ENCODE measurements at places on chromosomes 3 and 15. TPM values are rescaled to one million over a fixed set of nuclear protein-coding genes. Genes with fewer than 3 reads are reported as not detected.

The ACSBG1 gene
- polyA plus RNA-seq, result 0.04 TPM

The FILIP1L gene
- 19.0 TPM for polyA plus RNA-seq

The MOBP gene
- not detected for polyA plus RNA-seq

DNA sequence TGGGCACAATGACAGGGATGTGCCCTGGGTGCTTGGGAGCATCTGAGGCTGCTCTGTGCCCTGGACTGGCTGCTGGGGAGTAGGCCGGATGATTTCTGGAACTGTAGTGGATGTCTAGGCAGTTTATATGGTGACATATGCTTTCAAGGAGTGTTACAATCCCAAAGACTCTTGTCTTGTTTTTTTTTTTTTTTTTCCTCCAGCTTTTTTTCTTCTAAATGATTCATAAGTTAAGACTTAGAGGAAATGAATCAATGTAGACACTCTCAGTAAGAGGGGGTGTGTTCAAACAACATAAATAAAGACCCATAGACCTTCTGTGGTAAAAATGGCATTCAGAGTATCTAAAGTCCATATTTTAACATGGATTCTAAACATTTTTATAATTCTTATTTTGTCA lies 706.1 kb upstream of the GOLIM4 start:
- H3K4me3 ChIP-seq, result no peak overlapping the region
- DNase-seq, result no peak
- H3K4me1 ChIP-seq, result no peaks in the 10 kb centered on the region
- no peaks in the 10 kb centered on the region for H3K36me3 ChIP-seq
- H3K27me3 ChIP-seq, result peaks cover 3% of the 10 kb centered on the region

- no peaks in the 10 kb centered on the region for H3K36me3 ChIP-seq
- no peaks in the 10 kb centered on the region for H3K27me3 ChIP-seq
- no peaks in the 10 kb centered on the region for H3K4me1 ChIP-seq
- no peak overlapping the region for H3K27ac ChIP-seq
- no peak for DNase-seq
Observed at GRCh38 chr15:41020829-41021228, 67.6 kb downstream of the CHAC1 start.

- H3K4me3 ChIP-seq, result no peak overlapping the region
- no peaks in the 10 kb centered on the region for H3K27me3 ChIP-seq
- DNase-seq, result no peak
- H3K27ac ChIP-seq, result no peak overlapping the region
- no peaks in the 10 kb centered on the region for H3K36me3 ChIP-seq
Observed at GRCh38 chr3:55332176-55332575, 154.9 kb downstream of the WNT5A start.

- no peaks in the 10 kb centered on the region for H3K36me3 ChIP-seq
- DNase-seq, result peak; percentile 37
- peak overlapping the region; percentile 61 for H3K27ac ChIP-seq
- peaks cover 18% of the 10 kb centered on the region for H3K4me1 ChIP-seq
- H3K27me3 ChIP-seq, result no peaks in the 10 kb centered on the region
Observed at GRCh38 chr3:150736903-150737832, 25.8 kb downstream of the SIAH2 start.

DNA sequence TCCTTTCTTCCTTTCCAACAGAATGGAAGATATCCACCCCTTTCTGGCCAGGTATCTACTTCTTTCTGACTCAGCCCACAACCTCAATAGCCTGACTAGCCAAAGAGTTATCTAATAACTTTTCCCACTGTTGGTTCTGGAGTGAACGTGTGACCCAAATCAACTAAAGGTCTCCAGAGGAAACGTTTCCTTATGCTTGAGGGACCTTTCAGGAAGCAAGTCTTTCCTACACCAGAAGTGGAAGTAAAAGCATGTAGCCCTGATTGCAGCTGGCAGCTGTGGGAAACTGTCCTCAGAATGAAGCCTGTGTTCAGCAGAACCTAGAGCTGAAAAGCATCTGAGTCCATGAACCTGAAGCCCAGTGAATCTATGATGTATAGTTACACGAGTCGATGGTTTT lies 34.7 kb upstream of the PHLDB2 start:
- no peak for DNase-seq
- H3K4me3 ChIP-seq, result no peak overlapping the region
- no peaks in the 10 kb centered on the region for H3K36me3 ChIP-seq
- no peaks in the 10 kb centered on the region for H3K27me3 ChIP-seq
- H3K27ac ChIP-seq, result no peak overlapping the region

- no peak overlapping the region for H3K4me3 ChIP-seq
- H3K36me3 ChIP-seq, result no peaks in the 10 kb centered on the region
- no peak for DNase-seq
- H3K27me3 ChIP-seq, result no peaks in the 10 kb centered on the region
Observed at GRCh38 chr3:55828712-55829111, 341.6 kb upstream of the WNT5A start.

GRCh38 chr3:82143661-82144412 lies 382.4 kb upstream of the GBE1 start:
- H3K27ac ChIP-seq, result no peak overlapping the region
- no peaks in the 10 kb centered on the region for H3K36me3 ChIP-seq
- H3K27me3 ChIP-seq, result no peaks in the 10 kb centered on the region
- DNase-seq, result no peak

Measured in pancreas (tissue), 10 donors.